ENCODE measurements at places on chromosomes 6 and 20.

GRCh38 chr6:12529364-12530019 lies 187.1 kb upstream of the PHACTR1 start:
- no peak for DNase-seq

- DNase-seq = no peak
Measured at GRCh38 chr6:95489185-95489863, 88.0 kb upstream of the MANEA start.

DNA sequence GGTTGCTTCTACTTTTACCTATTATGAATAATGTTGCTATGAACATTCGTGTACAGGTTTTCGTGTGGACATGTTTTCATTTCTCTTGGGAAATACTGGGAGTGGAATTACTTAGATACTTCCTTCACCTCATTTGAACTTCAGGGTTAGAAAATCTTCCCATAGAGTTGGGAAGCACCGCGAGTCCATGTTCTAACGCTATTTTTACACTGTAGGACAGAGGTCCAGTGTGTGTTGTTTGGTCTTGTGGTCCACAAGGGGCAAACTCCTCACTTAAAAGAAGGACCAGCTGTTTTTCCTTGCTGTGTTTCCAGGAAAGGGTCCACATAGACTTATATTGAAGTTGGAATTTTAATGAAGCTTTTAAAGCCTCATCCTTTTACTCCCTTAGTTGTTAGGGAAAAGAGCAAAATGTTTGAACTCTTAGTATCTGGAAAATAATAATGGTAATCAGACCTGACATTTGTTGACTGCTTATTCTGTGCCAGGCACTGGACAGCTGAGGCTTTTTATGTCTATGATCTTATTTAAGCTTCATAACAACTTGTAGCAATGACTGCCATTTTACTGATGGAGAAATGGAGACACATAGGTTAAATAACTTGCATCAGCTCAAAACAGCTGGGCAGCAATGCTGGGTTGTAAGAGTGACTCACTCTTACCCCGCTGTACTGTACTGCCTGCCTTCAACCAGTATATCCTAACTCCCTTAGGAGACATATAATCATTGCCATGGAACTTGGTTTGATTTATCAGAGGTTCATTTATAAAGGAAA lies 52.0 kb downstream of the CDC5L start:
- DNase-seq = no peak

DNA sequence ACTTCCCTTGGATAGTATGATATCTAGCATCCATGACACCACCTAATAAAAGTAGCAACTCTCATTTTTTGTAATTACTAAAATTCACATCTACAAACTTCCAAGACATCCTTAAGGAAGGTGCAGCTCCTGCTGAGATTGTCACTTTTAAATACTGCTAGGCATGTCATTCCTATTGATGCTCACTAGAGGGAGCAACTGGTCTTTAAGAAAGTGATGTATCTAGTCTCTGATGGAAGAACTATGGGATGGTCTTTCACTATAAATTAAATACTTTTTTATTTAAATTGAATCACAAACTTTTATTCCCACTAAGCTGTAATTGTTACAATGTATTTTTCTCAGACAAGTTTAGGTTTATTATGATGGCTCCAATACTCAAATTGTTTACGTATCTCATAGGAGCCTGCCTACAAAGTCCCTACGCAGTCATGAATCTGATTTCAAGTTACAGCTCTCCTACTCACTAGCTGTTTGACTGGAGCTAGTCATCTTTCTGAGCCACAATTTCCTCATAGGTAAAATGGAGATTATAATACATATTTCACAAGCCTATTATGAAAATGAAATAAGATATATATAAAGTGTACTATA lies 8.1 kb upstream of the TSPYL1 start:
- no peak for DNase-seq

DNA sequence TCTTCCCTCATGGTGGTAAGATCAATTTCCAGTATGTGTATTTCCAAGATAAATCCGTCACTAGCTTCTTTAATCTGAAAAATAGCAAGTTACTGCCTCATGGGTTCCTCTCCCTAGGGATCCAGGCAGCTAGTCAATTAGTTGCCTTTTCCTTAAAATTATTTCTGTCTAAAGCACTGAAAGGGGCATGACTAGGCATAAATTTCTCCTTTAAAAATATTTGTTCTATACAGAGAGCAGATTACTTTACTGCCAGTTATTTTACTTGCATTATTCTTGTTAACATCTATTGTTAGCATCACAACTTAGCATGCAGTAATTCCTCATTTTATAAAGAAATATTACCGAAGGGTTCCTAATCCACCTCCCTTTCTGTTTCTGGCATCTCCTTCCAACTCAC lies 1.4 kb downstream of the MTCL3 start:
- no peak for DNase-seq

DNA sequence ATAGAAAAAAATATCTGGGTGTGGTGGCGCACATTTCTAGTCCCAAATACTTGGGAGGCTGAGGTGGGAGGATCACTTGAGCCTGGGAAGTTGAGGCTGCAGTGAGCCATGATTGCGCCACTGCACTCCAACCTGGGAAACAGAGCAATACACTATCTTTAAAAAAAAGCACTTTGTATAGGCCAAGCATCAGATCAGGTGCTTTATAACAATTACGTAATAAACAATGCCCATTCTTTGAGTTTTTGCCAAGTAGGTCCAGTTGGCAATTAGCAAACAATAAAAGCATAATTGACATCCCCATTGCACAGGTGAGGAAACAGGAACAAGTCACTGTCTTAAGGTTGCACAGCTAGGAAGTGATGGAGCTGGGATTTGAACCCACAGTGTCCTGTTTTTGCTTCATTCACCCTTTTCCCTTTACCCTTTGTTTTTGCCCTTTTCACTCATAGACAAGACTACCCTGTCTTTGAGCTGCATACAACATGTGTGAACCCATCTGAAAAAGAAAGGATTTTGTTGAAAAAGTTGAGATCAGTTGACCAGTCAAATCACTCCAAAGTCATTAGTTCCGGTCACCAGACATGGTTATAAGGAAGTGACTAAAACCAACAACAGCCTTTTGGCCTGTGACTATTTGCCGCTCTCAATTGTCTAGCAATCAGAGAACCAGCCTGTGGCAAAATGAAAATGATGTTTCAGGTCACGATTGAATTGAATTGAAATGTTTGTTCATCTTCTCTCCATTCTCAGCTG lies 303.6 kb downstream of the TFAP2C start:
- no peak for DNase-seq

- DNase-seq = no peak
Measured at GRCh38 chr6:16743664-16744210, 17.5 kb downstream of the ATXN1 start.

DNA sequence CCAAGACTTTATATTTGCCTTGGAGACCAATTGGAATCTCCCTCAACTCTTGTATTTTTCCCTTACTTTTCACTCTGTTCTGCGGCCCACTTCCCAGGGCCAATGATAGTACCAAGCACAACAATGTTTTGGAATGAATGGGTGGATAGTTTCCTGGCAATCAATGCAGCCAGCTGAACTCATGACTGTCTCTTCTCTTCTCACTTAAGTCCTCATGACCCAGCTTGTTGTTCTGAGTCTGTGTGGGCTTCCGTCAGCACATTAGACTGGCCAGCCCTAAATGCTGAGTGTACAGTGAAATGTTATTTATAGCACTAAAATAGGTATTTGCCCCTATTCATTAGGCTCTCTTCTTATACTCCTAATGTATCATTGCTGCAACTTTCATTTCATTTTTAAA lies 5.6 kb upstream of the MBOAT1 start:
- DNase-seq = no peak

GRCh38 chr20:14729390-14729789 lies 392.0 kb upstream of the FLRT3 start:
- no peak for DNase-seq

DNA sequence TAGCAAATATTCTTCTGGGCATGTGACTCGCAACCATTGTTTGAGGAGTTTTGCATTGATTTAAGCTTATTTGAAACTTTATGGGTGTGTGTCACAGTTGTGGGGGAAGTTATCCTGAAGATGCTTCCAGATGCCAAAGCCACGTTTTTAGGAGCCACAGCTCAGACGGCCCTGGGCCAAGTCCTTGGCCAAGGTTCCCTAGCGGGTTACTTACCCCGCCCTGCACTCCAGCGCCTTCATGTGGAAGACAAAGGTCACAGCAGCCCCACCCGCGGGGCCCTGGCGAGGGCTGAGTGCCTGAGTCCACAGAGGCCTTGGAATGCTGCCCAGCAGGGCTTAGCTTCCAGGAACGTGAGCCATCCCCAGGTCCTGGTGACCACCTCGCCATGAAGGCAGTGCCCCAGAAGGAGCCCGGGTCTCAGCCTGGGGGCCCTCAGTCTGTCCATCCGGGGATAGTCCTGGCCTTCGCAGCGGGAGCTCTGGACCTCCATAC lies 308.3 kb downstream of the CDH4 start:
- DNase-seq = no peak

GRCh38 chr6:112760831-112761230 lies 413.7 kb downstream of the RFPL4B start:
- no peak for DNase-seq

- no peak for DNase-seq
Measured at GRCh38 chr6:79115553-79116182, 37.6 kb upstream of the PHIP start.

DNA sequence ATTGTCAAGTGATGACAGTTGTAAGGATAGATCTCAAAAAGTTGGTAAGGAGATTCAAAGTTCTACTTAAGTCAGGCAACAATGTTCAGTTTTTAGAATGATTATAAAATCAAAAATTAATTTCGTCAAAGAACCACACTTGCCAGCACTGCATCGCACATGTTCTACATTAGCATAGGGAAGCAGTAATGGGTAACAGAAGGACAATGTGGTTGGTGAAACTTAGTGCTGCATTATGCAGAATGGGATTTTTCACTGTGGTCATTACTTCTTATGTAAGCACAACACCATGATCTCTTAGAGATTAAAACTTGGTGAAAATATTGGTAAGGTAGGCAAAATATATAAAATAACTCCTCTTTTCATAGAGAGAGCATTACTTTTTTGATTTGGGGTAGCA lies 173.7 kb upstream of the THEMIS start:
- DNase-seq = no peak

- no peak for DNase-seq
Measured at GRCh38 chr20:61170496-61171320, 81.4 kb upstream of the CDH4 start.

GRCh38 chr6:153251326-153251725 lies 120.2 kb upstream of the RGS17 start:
- no peak for DNase-seq

DNA sequence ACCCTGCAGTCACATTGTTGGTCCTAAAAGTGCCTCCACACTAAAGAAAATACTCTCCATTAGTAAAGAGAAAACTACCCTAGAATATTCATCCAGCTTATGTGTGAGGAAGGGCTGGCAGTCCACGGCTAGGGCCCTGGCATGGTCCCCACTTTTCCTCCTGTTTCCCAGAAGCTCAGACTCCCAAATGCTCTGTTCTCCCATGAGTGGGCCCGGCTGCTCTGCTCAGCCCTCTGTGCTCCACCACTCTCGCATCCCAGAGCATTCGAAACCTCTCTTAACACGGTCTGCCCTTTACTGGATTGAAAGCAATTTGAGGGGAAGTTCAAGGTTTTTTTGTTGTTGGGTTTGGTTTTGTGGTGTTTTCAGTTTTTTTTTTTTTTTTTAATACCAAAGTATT lies 61.8 kb downstream of the APCDD1L start:
- no peak for DNase-seq

- no peak for DNase-seq
Measured at GRCh38 chr6:90547991-90548390, 38.9 kb downstream of the MAP3K7 start.

GRCh38 chr6:98975421-98975820 lies 27.7 kb upstream of the FBXL4 start:
- no peak for DNase-seq

DNA sequence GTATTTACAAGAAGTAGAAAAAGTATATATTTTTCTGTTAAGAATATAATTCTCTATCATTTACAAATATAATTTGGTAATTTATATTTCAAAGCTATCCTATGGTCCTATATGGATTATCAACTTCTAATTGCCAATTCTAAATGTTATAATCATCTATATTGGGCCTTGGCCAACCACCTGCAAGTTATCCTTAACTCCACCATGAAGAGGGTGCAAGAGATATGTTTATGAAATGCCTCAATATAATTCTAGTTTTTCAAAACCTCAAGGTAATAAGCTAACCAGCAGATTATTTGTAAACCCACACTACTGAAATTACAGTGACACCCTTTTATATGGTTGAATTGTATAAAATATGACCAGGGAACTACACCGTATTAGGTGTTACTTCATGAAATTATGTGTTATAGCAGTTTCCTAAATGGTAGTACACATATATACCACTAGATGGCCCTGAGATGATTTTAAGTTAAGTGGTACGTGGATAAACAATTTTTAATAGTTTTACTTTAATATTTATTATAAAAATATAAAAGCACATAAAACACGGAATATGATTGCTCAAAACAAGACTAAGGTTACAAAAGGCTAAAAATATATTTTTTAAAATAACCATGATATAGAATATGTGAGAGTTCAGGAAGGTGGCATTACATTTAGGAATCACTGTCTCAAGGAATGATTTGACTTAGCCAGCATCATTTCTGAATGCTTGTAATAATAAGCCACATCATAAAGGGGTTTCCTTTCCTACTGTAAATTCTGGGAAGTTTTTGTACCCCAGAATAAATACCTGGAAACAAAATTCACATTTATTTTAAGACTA lies 9.8 kb upstream of the PNISR start:
- DNase-seq = no peak

GRCh38 chr6:52523378-52524142 lies 53.3 kb downstream of the TRAM2 start:
- DNase-seq = no peak

GRCh38 chr20:64165866-64166600 lies 1.8 kb downstream of the MYT1 start:
- DNase-seq = no peak

DNA sequence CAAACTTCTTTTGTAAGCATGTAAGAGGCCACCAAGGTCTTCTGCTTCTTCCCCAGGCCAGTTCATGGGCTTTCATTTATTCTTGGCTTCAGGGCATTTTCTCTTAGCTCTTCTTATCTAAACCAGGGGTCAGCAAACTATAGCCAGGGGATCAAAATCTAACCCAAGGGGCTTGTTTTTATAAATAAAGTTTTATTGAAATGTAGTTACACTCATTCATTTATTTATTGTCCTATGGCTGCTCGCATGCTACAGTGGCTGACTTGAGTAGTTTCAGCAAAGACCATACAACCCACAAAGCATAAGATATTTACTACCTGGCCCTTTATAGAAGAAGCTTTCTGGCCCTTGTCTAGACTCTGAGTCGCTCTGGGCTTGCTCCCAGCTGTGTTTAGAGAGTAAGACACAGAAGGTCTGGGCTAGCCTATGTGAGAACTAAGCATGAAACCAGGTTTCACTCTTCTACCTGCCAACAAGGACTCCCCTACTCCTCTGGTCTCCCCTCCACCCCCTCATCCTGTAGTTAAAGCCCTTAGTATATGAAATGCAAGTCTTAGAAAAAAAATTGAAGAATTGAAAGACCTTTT lies 43.2 kb downstream of the KHDC1L start:
- no peak for DNase-seq
